B cell (primary cell): ENCODE measurements at places on chromosomes 7 and 10. TPM values are rescaled to one million over a fixed set of nuclear protein-coding genes. Genes with fewer than 3 reads are reported as not detected.

DNA sequence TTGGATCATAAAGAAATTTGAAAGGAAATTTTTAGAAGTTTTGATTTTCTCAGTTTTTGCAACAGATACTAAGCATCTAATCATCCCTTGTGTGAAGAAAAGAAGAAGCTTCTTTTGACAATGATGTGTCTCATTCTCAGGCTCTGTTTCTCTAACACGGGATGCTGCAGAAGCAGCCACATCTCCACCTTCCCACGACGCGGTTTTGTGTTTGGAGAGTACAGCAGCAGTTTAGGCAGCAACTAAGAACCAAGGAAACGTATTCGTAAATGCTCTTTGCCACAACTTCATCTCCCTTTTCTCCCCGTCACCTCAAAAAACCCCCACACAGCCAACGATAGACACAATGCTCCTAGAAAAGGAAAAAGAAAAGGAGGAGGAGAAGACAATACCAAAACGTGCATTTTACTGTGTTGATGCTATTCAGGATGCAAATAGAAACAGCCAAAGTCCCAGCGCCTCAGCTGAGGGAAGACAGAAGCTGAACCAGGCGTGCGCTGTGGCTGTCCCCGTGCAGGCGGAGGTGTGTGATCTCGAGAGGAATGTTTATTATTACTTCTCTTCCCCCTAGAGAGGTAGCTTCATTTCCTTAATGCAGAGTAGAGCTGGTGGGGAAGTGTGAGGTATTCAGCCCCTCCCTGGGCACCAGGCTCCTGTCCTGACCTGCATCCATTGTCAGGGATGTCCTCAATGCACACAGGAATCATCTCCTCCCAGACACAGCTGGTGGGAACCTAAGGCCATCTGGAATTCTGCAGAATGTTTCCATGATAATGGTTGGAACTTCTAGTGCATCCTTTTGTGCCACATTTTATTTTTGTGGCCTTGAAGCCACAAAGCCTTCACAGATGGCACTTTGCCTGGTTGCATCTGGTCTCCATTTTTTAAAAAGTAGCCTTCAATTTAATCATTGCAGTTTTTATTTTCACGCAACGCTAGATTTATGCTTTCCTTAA is 174.6 kb upstream of the KLF6 start:
- DNase-seq: no peak

DNA sequence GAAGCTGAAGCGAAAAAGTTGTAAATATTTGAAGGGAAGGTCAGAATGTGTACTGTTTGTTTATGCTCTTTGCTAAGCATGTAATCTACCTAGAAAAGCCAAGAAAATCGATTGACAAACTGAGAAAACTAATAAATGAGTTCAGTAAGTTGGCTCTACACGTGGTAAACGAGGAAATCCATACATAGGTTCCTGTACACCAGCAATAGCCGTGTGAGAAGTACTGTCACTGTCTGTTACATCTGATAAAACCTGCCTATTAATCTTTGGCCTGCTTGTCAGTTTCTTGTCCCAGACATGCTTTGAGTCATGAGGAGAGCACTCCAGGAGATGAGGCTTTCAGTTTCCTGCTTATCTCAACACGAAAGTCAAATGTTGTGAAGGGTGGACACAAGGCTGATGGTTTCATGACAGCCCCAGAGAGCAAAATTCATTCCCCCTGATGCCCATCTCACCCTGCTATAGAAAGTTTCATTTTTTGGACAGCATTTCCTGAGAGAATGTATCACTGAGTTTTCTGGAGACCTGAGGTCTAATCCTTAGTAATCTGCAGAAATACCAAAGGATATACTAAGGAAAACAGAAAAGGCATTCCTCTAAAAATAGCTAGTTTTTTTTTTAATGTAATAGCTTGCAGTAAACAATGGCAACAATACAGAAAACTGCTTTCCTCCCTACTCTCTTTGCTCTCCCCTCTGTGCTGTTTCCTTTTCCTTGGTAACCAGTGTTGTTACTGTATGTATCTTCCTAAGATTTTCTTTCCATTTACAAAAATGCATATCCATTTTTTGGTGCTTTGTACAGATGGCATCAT is 18.8 kb downstream of the BMPR1A start:
- no peak for DNase-seq

DNA sequence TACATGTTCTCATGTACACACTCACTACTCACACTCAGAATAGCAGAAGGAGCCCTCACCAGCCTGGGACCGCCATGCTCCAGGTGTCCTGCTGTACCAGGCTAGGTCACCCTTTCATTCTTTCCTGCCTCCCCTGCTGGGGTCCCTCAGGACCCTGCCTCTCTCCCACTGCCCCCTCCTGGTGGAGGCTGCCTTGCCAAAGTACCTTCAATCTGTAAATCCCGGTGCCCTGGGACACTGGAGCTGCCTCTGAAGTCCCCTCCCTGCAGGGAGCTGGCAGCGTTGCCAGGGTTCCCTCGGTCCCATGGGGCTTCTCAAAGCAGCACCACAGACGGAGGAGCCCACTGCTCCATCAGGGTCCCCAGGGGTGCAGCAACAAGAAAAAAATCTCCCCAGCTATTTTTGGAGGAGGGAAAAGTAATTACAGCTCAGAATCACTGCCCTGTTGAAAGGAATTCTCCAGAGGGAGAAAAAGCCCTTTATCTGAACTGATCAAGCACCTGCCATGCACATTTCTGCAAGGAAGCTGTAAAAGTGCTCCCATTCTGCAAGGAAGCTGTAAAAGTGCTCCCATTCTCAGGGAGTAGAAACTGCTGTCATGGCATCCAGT is 259.9 kb downstream of the PTPRN2 start:
- DNase-seq: no peak

- DNase-seq: no peak
Measured at GRCh38 chr7:84076219-84076618, 118.4 kb downstream of the SEMA3A start.

Gene CCDC3
- 0.12 and 0.15 TPM in 2 replicates for total RNA-seq

Gene MYL10
- total RNA-seq: not detected in 2 replicates

Gene CDK5
- 8.2 and 8.9 TPM in 2 replicates for total RNA-seq
